HEK293T (cell line): ENCODE measurements at places on chromosomes 11 and 22.

DNA sequence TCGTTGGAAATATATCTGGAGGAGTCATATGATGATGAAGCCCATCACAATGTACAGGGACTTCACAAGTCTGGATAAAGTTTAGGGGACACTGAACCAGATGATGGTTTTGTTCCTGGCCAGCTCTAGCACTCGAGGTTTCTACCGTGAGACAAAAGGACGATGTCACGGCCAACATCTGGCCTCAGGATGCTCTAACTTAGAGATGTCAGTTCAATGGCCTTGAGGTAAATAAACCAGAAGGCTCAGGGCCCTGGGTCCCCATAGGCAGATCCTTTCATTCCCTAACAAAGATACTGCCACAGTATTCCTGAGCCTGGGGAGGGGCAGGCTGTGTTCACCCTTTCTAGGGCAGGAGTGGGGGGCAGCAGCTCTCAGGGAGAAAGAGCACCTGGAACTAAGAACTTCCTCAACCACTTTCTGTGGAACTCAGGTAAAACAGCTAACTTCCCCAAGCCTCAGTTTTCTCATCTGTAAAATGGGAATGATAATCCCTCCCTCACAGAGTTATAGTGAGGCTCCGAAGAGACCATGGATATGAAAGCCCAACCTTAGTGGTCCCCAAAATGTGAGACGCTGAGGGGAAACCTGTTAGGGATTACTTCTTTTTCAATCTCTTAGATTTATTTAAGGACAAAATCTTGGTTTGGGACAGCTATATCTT, 18.3 kb downstream of the MS4A10 start:
- DNase-seq: no peak

DNA sequence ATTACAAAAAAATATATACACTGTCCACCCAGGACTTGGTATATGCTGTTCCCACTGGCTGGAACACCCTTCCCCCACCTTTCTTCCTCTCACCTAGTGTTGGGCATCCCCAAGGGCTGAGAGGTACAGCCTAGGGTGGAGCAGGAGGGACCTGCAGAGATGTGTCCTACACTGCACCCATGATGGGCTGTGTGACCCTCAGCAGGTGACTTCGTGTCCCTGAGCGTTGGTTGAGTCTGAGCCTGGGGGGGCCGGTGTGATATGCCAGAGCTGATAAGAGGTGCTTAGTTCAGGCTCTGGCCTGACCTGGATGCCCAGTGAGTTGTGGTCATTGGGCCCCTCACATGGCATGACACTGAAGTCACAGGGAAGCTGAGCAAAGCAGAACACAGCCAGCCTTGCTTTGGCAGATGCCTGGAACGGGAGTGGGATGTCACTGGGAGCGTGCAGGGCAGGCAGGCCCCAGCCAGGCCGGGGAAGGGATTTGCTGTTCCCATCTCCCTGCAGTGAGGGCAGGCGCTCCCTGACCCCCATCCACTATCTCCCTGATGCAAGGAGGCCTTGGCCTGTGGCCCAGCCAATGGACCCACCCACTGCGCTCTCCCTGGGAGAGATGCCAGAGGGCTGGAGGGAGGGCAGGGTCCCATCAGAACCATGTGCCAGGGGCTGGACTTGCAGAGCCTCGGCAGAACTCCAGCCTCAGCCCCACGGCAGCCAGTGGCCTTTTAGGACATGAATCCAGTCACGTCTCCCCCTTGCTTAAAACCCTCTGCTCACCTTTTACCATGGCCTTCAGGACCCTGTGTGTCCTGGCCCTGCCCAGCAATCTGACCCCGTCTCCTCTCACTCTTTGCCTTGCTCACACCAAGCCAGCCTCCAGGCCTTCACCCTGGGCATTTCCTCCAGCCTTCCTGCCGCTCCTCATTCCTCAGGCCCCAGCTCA, 138.9 kb downstream of the MN1 start:
- DNase-seq: no peak

DNA sequence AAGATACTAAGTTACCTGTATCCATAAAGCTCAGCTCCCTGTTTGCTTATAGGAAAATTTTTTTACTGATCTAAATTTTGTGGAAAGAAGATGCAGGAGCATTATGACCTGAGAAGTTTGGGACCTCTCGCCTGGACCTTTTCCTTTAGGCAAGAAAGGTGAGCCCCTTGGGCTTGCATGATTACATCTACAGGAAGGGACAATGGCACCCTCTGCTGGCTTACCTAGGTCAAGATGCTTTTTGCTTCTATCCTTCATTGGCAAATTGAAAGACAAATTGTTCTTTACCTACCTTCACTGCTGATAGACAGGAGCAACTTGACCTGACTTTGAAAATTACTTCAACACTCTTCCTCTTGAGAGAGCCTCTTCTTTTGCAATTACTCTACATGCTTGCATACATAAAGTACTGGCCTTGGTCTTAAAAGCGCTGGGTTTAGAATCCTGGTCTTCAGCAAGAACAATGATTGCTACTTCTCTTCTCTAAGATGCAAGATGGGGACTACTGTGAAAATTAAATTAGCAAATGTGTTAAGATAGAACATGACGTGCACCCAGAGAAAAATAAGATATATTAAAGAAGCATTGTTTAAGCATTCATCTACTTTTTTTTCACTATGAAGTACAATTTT, 147.2 kb downstream of the TRPC6 start:
- peak; percentile 41 for DNase-seq

- DNase-seq: no peak
Measured at GRCh38 chr22:46147471-46148267, 2.7 kb upstream of the PPARA start.

GRCh38 chr22:48849963-48850657, 977.6 kb downstream of the BRD1 start:
- no peak for DNase-seq

- no peak for DNase-seq
Measured at GRCh38 chr11:5818245-5818886, 9.6 kb downstream of the OR52N2 start.

DNA sequence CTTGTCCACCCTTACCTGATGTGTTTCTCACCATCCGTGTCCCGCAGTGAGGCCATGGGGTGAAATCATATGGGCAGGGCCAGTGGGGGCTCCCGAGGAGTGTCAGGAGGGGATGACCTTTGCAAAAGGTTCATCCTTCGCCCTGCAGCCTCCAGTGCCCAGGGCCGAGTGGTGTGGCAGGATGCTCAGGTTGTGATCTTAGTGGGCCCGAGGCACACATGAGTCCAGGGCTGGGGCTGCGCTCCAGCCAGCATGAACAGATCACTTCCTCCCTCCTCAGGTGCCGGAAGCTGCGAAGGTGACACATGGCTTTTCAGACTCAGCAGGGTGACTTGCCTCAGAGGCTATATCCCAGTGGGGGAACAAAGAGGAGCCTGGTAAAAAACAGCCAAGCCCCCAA, 2.8 kb upstream of the FKBP2 start:
- no peak for DNase-seq

DNA sequence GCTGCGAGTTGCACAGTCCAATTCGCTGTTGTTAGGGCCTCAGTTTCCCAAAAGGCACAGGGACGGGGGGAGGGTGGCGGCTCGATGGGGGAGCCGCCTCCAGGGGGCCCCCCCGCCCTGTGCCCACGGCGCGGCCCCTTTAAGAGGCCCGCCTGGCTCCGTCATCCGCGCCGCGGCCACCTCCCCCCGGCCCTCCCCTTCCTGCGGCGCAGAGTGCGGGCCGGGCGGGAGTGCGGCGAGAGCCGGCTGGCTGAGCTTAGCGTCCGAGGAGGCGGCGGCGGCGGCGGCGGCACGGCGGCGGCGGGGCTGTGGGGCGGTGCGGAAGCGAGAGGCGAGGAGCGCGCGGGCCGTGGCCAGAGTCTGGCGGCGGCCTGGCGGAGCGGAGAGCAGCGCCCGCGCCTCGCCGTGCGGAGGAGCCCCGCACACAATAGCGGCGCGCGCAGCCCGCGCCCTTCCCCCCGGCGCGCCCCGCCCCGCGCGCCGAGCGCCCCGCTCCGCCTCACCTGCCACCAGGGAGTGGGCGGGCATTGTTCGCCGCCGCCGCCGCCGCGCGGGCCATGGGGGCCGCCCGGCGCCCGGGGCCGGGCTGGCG, at the start of gene BCR:
Gene BCR, plus strand, starts transcription at position 209 of the 592 bp plus-strand sequence. CDS start 452 bp downstream, outside the sequence.
- DNase-seq: peak; percentile 87

DNA sequence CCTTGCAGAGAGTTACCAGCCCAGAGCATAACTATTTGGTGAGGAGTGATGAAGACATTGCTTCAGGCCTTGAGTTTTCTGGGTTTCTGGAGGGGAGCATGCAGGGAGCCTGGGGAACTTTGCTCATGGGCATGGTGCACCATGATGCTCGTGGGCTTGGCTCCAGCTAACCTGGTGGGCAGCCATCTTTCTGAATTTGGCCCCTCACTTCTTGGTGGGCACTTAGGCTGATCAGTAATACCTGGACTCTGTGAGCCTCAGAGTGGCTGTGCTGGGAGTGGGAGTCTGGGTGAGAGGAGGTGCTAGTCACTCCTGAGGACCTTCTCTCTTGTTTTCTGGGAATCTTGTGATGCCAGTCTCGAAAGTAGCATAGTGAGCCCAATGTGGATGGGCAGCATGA, 30.6 kb downstream of the AMPD3 start:
- no peak for DNase-seq

DNA sequence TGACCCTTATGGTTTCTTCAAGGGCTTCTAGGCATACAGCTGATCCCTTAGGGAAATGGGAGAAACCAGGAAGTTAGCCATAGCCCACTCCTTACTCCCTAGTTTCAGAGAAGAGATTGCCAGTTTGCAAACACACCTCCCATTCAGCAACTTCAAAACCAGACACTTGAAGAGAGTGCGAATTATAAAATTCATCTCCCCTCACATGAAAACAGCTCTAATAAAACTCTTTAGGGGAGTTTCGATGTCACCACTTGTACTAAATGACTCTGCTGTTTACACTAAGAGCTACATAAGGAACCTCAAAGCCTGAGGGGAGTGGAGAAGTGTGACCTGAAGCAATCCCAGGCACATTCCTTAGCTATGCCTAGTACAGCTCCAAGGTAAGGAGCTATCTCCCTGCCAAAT, 8.3 kb downstream of the LGR4 start:
- no peak for DNase-seq

- no peak for DNase-seq
Measured at GRCh38 chr11:64391839-64392238, 32.9 kb downstream of the RPS6KA4 start.

GRCh38 chr11:12111549-12112520, 1.4 kb downstream of the MICAL2 start:
- no peak for DNase-seq

DNA sequence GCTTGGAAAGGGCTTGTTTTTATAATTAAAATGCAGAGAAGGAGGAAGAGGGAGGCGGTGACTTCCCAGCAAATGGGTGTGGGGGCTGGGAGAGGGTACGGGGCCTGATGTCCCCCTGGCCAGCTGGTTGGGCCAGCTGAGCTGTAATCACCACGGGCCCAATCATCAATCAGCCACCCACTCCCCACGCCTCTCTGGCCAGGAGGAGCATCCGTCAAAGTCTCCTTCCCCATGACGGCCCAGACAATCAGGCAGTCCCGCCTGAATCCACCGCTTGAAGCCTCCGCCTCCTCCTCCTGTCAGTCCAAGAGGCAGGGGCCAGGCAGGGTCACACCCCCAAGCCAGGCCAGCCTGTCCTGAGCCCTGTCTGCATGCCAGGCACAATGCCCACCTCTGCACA, 13.3 kb upstream of the CABP7 start:
- no peak for DNase-seq

GRCh38 chr11:69524291-69524882, 42.9 kb downstream of the LINC01488 start:
- DNase-seq: no peak
